CD4-positive, alpha-beta T cell (primary cell): ENCODE measurements at places on chromosomes 3 and 15. TPM values are rescaled to one million over a fixed set of nuclear protein-coding genes. Genes with fewer than 3 reads are reported as not detected.

MYO9A gene
- total RNA-seq: 29.1 TPM

DNA sequence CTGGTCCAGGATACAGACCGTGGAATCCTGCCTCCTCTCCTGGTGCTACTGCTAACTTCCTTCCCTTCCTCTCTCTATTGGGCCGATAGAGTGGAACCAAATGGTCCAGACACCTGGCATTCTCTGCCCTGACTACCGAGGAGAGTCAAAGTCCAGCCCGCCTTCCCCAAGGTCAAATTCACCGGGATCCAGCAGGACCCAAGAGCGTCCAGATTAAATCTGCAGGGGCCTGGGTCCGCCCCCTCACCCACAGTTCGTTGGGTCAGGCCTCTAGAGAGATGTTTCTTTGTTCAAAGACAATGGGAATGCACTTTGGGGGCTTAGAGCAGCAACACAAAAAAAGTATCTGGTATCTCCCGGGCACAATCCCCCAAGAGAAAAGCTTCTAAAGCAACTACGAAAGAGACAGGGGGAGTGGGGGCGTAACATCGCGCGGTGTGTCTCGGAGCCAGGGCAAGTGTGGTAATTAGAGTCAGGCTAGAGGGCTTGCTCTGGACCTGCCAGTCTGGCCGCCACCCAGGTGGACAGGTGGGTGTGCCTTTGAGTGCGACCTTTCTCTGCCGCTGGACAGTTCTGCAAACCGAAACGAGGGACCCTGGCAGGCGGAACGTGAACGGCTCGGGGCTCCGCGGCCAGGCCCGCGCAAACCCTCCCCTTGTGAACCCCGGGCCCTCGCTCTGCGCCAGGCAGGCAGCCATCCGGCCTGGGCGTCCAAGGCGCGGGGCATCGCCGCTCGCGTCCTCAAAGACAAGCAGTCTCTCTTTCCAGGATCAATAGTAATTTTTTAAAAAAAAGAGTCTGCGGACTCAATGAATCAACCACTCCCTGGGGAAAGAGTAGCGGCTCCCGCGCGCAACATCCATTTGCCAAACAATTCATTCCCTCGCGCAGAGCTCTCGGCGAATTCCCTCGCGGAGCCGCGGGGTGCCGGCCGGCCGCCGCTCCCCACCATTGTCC, 806 bp downstream of the KLHL25 start:
- DNase-seq: peak; percentile 60

ITIH1 gene
- total RNA-seq: not detected

GRCh38 chr3:41265011-41265545, 65.8 kb downstream of the CTNNB1 start:
- no peak for DNase-seq

DNA sequence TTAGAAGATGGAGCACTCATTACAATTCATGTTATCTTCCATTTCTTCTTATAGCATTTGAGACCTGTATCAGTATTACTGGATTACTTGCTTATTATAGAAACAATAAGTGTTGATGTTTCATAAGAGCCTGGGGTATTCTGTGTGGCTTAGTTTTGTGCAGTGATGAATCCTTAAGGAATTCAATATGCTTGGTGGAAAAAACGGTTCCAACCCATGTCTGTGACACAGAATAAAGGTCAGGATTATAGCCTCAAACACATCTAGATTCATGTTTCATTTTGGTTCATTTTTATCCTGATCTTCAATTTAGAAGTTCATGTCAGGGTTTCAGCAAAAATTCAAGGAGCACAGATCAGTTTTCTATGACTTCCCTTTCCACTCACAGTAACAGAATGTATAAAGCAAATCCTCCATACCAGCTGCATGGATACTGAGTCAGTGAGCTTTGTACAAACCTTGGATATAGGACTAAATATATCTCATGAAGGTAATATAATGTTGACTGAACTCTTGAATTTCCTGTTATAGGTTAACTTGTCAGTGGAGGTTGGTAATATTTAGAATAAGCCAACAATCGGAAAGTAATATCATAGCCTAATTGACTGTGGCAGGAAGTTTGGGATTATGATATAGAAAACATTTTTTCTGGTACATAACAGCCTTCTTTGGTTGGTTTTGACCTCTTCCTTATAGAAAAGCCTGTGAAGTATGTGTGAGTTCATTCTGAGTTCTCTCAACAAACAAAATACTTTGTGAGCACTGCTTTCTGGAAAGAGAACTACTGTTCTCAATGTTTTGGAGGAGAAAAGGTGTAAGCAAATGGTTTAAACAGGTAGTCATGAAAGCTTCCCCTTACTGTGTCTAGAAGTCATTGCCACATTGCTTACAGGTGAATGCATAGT, 218.2 kb upstream of the TPM1 start:
- no peak for DNase-seq

GRCh38 chr3:38137615-38138348, 679 bp upstream of the MYD88 start:
- peak; percentile 18 for DNase-seq
